Pons (tissue), 1 donor: ENCODE measurements at places on chromosomes 5 and 9.

DNA sequence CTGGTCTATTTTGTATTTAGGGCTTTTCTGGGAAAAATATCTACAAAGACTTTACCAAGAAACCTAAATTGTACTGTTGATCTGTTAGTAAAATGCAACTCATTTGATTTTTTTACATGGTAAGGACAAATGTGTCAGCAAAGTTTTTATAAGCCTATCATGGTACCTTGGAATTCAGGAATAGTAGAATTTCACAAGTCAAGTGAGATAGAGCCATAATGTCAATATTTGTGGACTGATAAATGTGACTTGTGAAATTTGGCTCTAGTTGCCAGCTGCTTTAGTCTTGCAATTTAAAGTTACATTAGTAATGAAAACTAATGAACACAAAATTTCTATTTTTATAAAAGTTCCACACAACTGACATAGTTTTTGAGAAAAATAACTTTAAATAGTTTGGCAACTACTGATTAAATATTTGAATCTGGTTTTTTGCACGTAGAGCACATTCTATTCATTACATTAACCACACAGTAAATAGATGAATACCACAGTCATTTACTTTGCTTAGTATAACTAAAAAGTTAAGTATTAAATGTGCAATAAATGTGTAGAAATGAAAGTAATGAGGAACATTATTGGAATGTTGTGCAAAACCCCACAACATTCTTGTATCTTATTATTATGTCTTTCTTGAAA lies 41.2 kb upstream of the RIOK2 start:
- DNase-seq = no peak

DNA sequence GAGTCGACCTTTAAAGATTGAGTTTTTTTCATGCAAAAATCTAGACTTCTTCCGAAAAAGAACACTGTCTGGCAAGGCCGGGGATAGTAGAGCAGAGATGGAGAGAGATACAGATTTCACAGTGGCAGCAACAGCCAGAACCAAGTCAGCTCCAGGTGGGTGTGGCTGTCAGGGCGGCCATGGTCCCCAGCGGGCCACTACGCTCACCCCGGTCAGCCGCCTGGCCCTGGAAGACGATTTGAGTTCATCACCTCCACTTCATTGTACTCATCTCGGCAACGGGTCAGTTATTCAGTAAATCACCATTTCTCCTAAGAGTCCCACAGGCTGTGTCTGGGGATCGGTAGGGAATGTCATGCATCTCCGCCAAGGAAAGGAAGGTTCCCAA lies 53.0 kb downstream of the ZNF354C start:
- no peak for DNase-seq

DNA sequence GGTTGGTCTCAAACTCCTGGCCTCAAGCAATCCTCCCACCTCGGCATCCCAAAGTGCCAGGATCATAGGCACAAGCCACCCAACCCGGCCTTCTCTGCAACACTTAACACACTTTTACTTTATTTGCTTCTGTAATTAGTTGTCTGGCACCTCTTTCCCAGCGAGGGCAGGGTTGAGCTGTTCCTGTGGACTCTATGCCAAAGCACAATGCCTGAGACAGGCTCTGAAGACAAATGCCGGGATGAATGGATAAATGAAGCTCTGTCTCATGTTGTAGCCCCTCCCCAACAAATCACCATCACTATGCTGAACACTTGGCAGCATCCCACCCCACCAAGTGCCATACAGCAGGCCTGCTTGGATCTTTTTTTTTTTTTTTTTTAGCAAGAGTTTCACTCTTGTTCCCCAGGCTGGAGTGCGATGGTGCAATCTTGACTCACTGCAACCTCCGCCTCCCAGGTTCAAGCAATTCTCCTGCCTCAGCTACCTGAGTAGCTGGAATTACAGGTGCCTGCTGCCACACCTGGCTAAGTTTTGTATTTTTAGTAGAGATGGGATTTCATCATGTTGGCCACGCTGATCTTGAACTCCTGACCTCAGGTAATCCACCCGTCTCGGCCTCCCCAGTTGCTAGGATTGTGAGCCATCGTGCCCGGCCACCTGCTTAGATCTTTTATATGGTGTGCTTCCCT lies 21.3 kb downstream of the GPX3 start:
- peak; percentile 60 for DNase-seq

DNA sequence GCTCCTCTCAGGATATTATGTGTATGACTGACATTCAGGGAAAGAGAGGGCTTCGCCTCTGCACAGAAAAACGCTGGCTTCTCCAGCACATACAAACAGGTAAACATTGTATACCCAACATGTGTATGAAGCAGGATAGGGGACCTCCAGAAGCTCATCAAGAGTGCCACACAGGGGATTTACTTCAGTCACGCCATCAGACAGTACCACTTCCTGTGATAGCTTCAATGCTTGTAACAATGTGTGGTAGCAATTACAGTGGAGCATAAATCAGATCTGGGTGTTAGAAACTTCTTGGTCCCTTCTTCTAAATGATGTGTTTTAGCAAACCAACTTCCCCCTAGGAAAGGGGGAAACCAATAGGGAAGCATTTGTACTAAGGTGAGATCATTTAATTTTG lies 160.8 kb downstream of the TSSK1B start:
- no peak for DNase-seq

DNA sequence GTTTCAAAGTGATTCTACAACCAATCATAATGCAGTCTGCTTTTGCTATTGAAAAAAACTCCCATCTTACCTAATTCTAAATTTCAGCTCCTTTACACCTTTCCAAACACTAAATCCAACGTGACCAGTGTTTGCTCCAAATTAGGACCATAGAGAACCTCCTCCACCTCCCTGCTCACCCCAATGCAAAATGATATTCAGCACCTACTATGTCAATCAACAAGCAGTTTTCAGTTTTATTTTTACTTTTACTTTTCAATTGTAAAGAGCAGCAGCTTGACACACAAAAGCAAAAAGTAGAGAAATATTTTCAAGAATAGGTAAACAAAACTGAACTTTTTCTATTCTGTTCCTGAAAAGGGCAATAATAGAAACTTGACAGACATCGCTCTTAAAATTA lies 3.4 kb downstream of the FAM13B start:
- no peak for DNase-seq

DNA sequence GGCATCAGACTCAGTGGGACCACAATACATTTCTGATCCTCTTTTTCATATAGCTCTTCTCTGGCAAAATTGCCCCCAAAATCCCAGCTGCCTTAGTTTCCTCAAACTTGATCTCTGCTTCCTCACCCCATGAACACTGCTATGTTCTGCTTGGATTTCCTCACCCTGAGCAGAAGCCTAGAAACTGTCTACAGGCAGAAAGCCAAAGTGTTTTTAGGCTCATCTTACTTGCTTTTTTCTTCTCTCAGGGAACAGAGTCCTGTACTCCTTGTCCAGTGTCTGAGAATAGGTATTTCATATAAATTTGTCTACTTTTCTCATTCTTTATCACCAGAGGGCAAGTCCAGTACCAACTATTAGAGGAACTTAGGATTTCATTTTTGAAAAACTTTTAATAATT lies 21.5 kb upstream of the UBAP1 start:
- DNase-seq = no peak

GRCh38 chr9:6921315-6921714 lies 163.5 kb downstream of the KDM4C start:
- DNase-seq = no peak

DNA sequence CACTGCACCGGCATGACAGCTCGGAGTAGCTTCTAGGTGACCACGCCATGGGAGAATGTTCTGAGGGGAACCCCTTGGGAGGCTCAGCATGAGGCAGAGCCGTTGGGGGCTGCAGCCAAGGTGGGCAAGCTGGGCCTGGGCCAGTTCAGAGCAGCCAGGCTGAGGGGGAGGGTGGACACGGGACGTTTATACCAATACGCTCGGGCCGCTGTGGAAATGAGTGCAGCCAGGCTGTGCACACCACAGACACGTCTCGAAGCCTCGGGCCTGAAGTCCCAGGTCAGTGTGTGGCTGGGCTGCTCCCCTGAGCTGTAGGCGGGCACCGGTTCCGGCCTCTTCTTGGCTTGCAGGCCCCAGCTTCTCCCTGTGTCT lies 28.9 kb upstream of the SLC12A7 start:
- no peak for DNase-seq

DNA sequence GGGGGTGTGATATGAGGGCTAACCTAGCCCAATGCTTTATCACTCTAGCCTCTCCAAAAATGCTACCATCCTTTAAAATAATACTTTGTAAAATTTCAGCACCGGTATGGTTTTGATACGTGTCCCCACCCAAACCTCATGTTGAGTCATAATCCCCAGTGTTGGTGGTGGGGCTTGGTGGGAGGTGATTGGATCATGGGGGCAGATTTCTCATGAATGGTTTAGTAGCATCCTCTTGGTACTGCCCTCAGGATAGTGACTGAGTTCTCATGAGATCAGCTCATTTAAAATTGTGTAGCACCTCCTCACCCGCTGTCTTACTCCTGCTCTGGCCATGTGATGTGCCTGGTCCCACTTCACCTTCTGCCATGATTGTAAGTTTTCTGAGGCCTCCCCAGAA lies 35.0 kb upstream of the ANKH start:
- no peak for DNase-seq

DNA sequence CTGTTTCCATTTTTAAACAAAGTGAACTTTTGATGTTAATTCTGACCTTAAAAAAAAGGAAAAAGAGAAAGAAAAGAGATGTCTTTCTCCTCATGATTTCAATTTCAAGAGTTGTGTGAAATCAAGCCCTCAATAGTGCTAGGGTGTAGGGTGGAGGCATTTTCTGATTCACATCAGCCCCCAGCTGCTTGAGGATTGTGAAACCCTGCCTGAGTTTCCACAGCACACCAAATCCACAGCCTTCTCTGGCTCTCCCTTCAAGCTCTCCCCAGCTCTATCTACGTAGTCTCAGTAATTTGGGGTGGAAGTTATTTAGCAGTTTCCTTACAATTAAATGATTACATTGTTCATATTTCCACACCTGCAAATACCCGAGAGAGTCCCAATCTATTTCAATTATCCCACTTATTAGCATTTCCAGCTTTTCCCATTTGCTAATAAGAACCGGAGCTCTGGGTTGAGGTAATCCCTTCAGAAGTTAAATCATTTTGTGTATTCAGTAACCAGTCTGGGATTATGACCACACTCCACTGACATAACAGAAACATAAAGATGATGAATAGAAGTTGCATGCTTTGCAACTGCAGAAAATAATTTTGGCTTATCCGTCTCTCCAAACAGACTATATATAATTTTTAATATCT lies 54.9 kb downstream of the MTX3 start:
- DNase-seq = no peak

- DNase-seq = no peak
Measured at GRCh38 chr5:143582176-143582575, 178.7 kb upstream of the NR3C1 start.

GRCh38 chr9:95736370-95736769 lies 139.1 kb upstream of the ERCC6L2 start:
- no peak for DNase-seq

DNA sequence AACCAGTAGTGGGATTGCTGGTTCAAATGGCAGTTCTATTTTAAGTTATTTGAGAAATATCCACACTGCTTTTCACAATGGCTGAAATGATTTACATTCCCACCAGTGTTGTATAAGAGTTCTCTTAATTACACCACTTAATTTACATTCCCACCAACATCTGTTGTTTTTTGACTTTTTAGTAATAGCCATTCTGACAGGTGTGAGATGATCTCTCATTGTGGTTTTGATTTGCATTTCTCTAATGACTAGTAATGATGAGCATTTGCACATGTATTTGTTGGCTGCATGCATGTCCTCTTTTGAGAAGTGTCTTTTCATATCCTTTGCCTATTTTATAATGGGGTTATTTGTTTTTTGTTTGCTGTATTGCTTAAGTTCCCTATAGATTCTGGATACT lies 688.3 kb downstream of the PRR16 start:
- DNase-seq = no peak

GRCh38 chr5:73519531-73520283 lies 21.5 kb downstream of the BTF3 start:
- peak; percentile 84 for DNase-seq

DNA sequence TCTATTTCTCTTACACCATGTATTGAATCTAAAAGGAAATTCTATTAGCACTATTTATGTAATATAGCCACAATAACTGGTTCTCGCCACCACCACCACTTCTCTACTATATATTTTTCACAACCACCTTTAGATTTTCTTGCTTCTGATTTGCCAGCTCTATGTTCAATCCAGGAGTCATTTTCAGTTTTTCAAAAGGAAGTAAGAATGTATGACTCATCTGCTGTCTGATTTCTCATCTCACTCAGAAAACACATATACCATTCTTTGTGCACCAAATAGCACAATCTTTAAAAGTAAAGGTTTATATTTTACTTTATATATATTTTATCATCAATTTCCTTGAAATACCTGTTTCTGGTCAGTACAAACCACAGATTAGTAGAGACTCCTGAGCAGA lies 1127.5 kb downstream of the TAF11L14 start:
- no peak for DNase-seq

DNA sequence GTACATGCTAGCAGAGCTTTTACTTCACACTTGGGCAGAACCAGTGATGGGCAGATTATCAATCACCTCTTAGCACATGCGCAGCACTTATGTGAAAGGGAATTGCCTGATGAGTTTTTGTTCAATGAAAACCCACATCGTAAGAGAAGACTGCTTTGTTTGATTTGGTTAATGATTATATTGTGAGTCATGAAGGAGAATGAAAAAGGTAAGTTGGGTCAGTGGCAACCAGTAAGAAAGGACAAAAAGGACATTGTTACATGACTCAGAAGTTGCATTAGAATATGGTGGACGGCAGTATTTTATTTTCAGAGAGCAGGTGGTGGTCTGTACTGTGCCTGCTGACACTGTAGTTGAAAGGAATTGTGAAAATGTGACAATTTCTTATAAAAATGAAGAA lies 127.4 kb downstream of the AOPEP start:
- DNase-seq = no peak

- DNase-seq = peak; percentile 82
Measured at GRCh38 chr9:33623658-33624586, 99.9 kb downstream of the ANKRD18B start.

DNA sequence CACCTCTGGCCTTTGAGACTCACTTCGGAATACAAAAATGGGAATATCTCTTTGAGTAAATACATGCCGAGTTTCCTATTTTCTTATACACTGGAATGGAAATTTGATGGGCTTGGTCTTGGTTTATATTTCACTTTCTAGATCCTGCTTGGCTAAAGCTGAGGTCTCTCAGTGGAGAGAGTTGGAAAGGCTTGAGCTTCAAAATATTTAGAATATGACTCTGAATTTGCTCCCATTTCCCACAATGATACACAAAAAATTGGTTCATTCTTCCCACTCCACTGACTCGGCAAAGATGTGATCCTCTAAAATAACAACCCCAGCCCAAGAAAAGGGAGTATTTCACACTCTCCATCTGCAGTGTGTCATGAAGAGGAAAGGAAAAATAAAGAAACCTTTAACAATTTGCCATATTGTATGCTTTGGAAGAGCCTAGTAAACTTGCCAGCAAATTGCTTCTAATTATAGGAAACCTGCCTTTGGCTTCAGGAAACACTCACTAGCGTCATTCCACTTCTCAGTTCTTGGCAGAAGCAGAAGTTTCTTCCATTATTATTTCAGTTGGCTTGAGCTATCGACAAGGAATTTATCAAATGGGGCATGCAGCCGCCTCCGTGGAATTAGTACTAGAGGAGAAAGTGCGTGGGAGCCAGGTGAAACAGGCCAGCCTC lies 302.9 kb downstream of the NSG2 start:
- no peak for DNase-seq
